ENCODE measurements at places on chromosomes 4 and X.

- no peak for DNase-seq
Measured at GRCh38 chrX:14094191-14094590, 64.5 kb upstream of the GEMIN8 start.

GRCh38 chrX:74519870-74520269 is 94.6 kb downstream of the RLIM start:
- DNase-seq, result no peak

GRCh38 chrX:130415201-130415600 is 13.4 kb downstream of the RBMX2 start:
- DNase-seq, result no peak

DNA sequence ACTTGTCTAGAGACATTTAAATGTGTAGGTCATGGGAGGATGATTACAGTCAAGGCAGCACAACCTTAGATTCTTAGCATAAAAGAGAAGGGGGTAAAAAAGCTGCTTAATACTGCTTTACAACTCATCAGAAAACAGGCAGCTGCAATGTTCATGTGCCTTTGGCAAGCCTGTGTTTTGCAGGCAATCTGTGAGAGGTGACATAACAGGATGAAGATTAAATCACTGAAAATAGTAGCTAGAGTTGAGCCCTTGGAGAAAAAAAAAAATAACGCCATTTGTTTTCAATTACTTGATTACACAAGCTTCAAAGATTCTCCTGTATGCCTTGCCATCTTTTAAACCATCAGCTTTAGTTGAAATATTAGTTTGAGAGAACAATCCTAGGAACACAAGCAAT is 847.6 kb upstream of the LCORL start:
- DNase-seq, result no peak

- no peak for DNase-seq
Measured at GRCh38 chr4:3013839-3014350, 50.5 kb downstream of the GRK4 start.
